ENCODE measurements at places on chromosomes 1 and 21.
A peak's percentile ranks its signal among the peaks of the same experiment; 100 is the strongest.

- DNase-seq, result peak; percentile 47
These were observed 694 bp downstream of the MEAF6 start for GRCh38 chr1:37513795-37514349.

GRCh38 chr1:173253046-173253445 lies 45.9 kb upstream of the TNFSF4 start:
- DNase-seq, result no peak

- DNase-seq, result no peak
These were observed 787 bp downstream of the PTGFR start for GRCh38 chr1:78491451-78492071.

GRCh38 chr1:171799166-171799565 lies 17.7 kb downstream of the METTL13 start:
- DNase-seq, result no peak

DNA sequence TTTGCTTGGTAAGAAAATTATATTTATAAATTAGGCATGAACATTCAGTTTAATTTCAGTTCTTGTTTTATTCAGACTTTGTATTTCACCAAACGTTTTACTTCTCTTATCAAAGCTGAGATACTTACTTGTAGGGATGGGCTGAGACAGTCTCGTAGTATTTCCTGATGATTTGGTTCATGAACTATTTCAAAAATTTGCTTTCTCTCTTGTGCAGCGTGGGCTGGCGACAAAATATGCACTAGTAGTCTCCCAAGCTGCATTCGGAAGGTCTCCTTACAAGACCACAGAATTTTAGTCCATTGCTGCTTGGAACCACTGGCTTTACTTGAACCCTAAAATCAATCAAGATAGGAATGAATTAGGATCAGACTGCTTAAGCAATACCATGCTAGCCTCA lies 91.7 kb upstream of the GNG4 start:
- no peak for DNase-seq

DNA sequence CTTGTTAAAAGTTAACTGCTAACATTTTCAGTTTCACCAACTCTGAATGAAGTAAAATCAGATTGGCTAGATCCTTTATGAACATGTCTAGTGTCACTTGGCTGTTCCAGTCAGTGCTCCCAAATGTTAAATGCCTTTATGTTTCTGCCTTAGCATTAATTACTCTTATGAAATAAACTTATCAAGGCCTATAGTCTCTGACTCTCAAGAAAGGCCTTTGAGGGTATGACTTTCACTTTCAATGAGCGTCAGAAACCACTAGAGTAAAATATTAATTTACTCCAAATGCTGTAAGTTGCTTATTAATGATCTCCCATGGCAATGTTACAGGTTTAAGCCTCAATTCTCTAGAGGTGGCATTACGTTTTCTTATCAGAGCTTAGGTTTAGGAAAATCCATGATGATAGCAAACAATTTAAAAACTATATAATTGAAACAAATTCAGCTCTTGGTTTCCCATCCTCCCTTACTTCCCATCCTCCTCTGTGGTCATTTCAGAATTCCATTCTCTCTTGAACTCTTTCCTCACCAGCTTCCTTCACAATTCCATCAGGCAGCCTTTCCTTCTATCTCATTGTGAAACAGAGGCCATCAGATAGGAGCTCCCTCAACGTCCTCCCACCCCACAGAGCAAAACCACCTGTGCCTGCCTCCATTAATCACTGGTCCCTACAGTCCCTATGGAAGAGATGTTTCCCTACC lies 108.6 kb upstream of the COP1 start:
- no peak for DNase-seq

DNA sequence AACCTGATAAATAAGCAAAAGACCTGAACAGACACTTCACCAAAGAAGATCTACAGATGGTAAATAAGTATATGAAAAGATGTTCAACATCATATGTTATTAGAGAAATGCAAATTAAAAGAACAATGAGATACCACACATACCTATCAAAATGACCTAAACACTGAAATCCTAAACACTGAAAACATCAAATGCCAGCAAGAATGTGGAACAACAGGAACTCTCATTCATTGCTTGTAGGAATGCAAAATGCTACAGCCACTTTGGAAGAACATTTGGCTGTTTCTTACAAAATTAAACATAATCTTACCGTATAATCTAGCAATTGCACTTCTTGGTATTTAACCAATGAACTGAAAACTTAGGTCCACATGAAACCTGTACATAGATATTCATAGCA lies 14.9 kb upstream of the PIGK start:
- DNase-seq, result no peak

GRCh38 chr21:21200939-21201615 lies 202.9 kb downstream of the NCAM2 start:
- no peak for DNase-seq

GRCh38 chr1:151853411-151853943 lies at the start of gene THEM5:
Gene THEM5 (minus strand): TSS chr1:151853712. CDS start chr1:151853565, 147 bp downstream.
- DNase-seq, result no peak

DNA sequence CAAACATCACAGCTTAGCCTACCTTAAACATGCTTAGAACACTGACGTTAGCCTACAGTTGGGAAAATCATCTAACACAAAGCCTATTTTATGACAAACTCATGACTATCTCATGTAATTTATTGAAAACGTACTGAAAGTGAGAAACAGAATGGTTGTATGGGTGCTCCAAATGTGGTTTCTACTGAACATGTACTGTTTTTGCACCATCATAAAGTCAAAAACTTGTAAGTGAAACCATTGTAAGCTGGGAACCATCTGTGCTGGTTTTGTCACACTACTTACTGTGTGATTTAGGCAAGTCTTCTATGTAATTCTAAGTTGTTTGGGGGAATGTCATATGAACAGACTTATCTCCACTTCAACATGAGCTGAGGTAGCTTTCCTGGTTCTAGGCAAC lies 55.5 kb downstream of the TOR1AIP2 start:
- no peak for DNase-seq

DNA sequence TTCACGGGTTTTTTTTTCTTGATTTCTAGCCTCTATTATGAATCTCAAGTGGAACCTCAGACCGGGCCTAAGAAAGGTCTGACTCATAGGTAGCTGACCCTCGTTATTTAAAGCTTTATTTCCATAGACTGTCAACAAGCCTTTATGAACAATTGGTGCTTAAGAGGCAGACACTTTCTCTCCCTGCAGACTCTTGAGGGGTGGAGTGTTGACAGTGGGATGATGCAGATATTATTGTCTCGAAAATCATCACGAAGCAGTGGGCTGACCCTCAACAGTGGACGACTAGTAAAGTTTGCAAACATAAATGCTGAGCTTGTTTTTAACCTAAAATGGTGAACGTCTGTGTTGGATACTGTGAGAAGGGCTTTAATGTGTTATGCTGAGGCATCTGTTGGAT lies 1.8 kb downstream of the SFT2D2 start:
- no peak for DNase-seq

DNA sequence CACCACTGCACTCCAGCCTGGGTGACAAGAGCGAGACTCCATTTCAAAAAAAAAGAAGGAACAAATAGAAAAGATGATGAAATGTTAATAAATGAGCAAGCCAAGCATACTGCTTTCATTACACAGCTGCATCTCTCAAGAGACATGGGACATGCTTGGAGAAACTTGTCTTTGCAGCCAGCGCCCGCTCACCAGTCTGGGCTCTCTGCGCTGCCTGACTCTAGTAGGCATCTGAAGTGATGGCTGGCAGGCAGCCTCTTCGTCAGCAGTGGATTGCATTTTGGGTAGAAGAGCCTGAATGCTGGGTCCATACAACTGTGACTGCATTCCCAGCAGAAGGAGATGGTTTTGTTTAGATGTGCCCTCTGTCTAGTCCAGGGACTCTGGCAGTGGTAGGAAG lies 48.0 kb downstream of the IL6R start:
- DNase-seq, result no peak
